ENCODE measurements at places on chromosomes 7 and 10.
A peak's percentile ranks its signal among the peaks of the same experiment; 100 is the strongest.

GRCh38 chr7:125654076-125654475 lies 724.5 kb upstream of the POT1 start:
- DNase-seq: no peak

- no peak for DNase-seq
Measured at GRCh38 chr7:133560900-133561299, 308.0 kb downstream of the EXOC4 start.

DNA sequence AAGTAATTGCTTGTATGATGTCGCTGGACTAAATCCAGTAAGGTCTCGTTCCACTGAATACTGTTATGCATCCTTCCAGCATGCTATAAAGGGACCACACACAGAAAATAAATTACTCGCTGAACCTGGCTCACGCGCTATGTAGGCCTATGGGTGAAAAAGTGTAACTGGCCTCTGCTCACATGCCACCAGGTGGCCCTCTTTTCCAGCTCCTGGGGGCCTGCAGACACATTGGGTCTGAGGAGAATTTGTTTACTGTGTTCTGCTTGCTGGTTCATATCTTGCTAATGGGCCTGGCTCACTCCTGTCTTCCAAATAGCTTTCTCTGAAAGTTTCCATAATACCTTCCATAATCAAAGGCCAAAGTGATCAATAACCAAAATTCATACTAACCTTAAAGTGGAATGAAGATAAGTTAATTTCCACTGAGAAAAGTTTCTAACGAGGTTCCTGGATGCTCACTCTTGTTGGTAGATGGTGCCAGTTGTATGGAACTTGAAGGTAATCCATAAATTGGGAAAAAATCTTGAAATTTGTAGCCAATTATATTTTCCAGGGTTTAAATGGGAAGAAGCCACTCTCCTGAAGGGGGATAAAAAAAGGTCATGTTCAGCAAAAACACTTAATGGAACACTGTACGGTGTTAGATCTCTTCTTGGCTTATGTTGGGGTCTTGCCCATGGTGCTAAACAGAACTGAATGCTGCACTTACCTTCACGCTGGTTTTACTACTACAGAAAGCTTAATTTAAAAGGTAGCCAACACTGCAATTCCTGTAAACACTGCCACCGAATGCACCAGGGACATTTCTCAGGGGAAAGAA lies 27.0 kb upstream of the ZPBP start:
- DNase-seq: peak; percentile 2

- no peak for DNase-seq
Measured at GRCh38 chr7:150428671-150429451, 21.6 kb upstream of the GIMAP8 start.

DNA sequence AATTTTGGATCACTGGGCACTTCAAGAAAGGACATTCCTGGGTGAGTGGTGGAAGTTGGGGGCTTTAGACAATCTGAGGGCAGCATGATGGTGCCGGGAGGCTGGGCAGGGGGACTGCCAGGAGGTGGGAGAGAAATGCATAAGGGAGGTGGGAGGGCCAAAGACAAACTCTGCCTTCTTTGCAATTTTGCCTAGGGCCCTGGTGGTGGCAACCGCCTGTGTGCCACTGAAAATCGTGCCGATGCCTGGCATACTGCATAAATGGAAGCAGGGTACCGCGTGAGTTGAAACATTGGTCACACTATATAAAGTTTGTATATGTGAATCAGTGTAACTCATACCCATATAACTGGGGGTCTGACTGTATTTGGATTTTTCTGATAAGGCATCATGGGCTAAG lies 3.3 kb downstream of the LUC7L2 start:
- DNase-seq: no peak

DNA sequence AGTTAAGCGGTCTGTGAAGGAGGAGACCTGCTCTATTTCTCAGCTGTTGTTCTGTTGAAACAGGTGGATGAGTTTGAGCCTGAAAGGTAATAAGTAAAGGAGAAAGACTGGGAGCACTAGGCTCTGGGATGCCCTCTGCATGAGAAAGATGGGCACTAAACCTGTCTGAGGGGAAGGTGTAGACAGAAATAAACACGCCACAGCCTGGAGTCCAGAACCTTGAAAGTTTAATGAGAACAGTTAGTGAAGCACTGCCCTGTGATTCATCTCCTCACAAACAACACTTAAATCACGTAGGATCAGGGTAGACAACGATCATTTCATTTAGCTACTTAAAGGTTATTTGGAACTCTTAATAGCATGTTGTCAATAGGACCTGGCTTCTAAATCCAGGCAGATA lies 193.1 kb downstream of the PHTF2 start:
- DNase-seq: no peak

DNA sequence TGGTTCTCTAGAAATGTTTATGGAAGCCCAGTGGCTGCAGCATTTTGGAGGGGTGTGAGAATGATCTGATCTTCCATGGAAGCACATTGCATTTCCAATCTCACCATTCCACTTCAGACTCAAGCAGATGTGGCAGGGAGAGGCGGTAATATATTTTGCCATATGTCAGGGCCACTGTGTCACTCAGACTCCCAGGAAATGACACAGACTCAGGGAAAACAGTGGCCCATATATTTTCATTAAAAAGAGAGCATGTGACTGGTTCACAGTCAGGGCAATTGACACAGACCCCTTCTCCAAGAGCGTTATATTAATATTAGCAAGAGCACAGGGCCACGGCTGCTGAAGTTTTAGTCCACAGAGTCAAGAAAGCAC lies 149.3 kb upstream of the NRP1 start:
- DNase-seq: no peak

DNA sequence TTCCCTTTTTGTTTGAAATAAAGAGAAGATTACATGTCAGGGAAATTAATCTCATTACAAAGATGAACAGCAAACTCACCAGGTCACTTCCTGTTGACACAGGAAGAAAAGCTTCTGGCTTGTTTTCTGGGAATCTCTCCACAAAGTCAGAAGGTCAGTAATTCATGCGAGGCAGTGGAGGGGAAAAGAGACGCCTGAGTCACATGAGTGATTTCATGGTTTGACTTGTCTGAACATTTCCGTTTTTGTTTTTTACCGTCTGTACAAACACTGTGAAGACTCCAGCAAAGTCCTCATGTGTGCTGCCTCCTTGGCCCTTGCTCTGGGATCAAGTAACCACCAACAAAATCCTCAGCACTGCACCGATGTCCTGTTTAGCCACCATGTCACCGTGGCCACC lies 2.5 kb upstream of the HABP2 start:
- DNase-seq: no peak

- DNase-seq: no peak
Measured at GRCh38 chr7:1362301-1362700, 97.0 kb downstream of the MICALL2 start.

DNA sequence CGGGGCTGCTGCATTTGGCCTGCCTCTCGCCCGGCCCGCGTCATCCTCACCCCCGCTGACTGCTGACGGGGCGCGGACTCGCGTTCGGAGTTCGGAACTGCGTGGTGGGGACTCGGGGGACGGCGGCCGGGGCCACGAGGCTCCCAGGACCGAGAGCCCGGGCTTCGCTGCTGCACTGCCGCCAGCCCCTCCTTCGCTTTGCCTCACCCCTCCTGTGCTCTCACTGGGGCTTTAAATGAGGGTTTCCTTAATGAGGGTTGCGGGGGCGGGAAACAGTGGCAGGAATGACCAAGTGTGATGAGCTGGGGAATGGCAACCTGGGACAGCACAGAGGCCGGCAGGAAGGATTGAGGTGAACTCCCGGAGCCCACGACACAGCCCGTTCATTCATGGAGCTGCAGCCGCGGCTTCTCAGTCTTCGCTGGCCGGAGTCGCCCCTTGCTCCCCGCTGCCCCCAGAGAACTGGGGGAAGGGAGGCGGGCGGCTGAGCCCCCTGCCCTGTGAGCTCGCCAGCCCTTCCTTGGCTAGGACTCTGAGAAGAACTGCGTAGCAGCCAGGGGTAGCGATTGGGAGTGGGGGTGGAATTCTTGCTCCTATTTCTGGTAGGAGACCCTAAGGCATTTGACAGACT lies 1.5 kb upstream of the LRRC4 start:
- DNase-seq: no peak

DNA sequence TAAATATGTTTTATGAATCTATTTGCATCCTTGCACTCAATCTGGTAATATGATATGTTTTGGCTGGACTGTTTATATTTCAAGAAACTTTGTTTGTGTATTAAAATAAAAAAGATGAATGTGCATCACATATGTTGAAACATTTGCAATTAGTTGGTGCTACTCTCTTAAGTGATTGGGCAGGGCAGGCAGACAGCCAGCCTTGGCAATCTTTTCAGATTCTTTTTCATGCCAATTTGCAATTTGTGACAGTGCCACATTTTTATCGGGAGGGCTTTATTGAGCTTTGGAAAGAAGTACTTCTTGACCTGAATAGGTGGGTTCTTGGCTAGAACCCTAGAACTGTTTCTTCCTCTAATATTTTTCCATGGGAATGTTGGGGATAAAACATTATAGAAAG lies 152.2 kb downstream of the NXPH1 start:
- no peak for DNase-seq

DNA sequence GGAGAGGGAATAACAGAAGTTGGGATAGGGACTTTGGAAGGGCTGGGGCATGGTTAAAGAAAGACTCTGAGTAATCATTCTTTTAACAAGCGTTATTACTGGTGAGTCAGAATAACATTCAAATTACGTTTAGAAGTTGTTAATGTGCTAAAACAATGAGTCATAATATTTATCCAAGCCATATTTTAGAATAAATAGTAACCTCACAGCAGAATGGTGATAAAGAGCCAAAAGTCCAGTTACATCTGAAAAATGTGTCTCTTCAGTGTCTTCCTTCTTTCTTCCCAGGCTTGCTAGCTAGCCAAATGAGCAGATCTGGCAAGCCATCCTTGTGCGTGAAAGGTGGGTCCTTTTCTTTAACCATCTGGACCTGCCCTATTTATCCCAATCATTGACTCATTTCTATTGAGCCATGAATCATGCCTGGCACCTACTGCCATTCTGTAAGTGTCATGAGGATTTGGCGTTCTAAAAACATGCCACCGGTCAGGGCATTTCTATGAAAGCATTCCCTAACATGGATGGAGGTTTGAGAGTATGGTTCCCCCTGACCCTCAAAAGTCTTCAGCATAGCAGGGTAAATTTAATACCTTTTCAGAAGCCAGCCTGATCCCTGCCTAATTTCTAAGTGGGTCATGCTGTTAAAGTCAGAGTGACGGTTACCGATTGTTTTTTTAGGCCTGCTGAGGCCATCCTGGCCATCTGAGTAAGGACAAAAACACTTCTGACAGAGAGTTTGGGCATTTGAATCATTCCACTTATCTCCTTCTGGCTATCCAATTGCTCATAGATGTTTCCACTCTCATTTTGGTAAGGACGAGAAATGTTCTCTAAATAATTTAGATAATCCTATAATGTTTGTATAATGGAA lies 26.9 kb downstream of the MYPN start:
- DNase-seq: no peak

GRCh38 chr10:114729103-114729659 lies 71.1 kb upstream of the ABLIM1 start:
- DNase-seq: no peak

DNA sequence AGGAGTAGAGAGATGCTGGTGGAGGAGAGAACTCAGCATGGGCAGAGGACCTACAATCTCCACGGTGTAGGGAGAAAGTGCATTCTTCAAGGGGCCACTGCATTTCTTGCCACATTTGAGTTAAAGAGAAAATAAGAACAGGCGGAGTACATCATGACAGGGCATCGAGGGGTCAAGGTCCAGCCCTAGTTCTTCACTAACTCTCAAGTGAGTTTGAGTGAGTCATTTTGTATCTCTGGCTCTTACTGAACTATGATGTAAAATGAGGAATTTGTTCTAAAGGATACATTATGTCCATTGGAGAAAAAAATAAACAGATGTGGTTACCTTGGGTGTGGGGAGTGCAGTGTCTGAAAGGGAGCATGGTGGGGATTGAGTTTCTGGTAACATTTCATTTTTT lies 182.9 kb downstream of the XPNPEP1 start:
- DNase-seq: no peak

- no peak for DNase-seq
Measured at GRCh38 chr7:2239242-2239641, 2.8 kb downstream of the MRM2 start.

GRCh38 chr10:128036011-128036615 lies 90.1 kb downstream of the MKI67 start:
- DNase-seq: no peak

GRCh38 chr10:76582531-76582930 lies 1055.1 kb downstream of the KCNMA1 start:
- DNase-seq: no peak

- no peak for DNase-seq
Measured at GRCh38 chr10:82038587-82038986, 163.6 kb downstream of the NRG3 start.

DNA sequence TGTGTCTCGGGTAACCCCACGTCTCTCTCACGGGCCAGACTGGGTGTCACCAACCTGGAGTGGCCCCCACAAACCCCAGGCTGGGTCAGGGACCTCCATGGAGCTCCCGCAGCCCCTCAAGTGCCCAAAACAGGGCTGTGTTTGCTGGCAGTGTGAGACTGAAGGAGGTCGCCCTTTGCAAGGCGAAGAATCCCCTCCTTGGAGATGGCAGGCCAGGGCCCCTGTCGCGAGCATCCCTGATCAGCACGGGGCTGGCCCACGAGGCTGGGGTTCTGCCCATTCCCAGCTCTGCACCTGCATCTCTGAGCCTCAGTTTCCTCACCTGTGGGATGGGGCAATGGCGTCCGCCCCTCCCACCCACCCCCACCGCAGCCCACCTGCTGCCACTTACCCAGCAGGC lies 62.4 kb downstream of the SLC29A4 start:
- DNase-seq: no peak

DNA sequence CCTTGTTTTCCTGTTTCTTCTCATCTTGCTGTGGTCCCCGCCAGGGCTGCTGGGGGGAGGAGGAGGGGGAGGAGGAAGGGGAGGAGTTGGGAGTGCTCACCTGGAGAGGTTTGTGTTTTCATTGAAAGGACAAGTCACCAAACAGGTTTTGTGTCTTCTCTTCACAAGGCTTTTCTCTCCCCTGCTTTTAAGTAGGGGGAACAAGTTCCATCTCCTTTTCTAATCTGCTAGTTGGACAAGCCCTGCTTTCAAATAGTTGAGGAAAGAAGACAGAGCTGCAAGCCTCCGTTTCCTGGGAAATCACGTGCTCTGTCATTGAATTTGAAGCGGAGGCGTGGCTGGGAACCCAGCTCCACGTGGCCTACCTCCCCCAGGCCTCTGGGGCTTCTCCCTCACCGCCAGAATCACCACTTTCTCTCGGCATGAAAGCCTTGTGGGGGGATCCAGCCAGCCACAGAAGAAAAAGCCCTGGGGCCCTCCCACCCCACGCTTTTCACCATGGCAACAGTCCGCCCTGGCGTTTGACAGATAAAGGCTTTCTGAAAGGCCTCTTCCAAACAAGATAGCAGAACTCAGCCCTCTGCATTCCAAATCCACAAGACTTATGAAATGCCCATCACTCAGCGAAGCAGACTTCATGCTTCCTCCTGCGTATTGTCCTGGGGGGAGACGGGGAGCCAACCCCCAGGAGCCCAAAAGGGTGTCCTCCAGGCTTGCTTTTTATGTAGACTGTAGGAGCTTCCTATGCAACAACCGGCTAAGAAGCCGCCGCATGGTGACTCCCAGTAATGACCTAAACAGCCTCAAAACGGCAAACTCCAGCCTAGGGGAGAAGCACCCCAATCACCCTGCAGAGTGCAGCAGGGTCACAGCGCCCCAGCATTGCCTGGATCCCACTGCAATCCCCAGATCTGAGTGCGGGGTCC lies 51.7 kb downstream of the PROSER2 start:
- no peak for DNase-seq
